Heart right ventricle (tissue), 16 donors: ENCODE measurements at places on chromosomes 12 and 14. TPM values are rescaled to one million over a fixed set of nuclear protein-coding genes. Genes with fewer than 3 reads are reported as not detected.

The PRIMA1 gene
- polyA plus RNA-seq = 2.2 TPM

GRCh38 chr14:85867450-85867849, 337.5 kb downstream of the FLRT2 start:
- DNase-seq = no peak

- no peak for DNase-seq
Measured at GRCh38 chr12:14514154-14514842, 53.4 kb downstream of the PLBD1 start.

The CLEC1A gene
- 4.3 TPM for polyA plus RNA-seq

The PXMP2 gene
- 17.7 TPM for polyA plus RNA-seq

The FITM1 gene
- 247 TPM for polyA plus RNA-seq

The SLC7A8 gene
- 7.8 TPM for polyA plus RNA-seq

- DNase-seq = peak; percentile 28
Measured at GRCh38 chr14:61438860-61439765, 117.7 kb downstream of the PRKCH start.

DNA sequence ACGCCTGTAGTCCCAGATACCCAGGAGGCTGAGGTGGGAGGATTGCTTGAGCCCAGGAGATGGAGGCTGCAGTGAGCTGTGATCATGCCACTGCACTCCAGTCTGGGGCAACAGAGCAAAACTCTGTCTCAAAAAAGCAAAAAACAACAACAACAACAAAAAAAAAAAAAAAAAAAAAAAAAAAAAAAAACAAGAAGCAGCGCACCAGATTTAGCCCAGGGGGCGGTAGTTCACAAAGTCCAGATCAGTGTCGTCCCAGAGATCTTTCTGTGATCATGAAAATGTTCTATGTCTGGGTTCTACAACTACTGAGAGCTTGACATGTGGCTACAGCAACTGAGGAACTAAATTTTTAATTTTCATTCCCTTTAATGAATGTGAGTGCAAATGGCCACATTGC, 27.4 kb downstream of the OAS2 start:
- DNase-seq = no peak

DNA sequence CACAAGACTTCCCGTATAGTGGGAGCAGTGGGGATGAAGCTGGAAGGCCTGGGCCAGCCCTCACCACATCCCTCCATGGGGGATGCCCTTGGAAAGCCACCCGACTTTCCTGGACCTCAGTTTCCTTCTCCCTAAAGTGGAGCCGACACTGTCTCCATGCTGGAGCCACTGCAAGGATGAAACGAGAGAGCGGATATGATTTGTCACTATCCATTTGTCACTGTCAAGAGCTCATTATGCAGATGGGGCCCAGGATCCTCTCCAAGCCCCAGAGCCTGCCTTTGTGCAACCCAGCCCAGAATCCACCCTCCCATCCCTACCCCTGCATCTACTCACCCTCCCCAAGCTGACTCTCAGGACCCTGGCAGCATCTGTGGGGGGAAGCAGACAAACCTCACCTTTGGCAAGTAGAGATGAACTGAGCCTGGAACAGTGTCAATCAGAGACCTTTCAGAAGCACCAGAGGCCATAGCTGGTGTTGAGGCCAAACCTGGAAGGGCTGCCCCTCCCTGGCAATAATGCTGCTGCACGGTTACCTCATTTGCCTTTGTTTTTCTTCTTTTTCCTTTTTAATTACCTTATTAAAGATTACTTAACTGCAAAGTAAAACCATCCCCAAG, 287.7 kb upstream of the RTL1 start:
- DNase-seq = no peak

The OR4E2 gene
- not detected for polyA plus RNA-seq

DNA sequence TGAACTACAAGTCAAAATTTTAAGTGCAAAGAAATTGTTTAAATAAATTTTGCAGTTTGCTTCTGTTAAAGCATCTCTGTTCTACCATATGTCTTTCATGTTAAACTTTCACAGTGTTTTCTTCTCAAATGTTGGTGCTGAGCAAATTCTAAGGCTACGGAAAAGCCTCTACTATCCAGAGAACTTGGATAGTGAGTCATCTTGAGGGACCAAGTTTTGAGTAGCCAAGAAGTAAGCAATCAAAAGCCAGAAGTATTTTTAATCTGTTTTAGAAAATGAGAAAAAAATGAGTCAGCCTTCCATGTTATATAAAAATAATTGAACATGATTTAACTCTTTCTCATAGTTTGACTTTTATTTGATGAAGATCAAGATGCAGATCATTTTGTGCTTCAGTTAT, 3.3 kb downstream of the BRMS1L start:
- DNase-seq = no peak

DNA sequence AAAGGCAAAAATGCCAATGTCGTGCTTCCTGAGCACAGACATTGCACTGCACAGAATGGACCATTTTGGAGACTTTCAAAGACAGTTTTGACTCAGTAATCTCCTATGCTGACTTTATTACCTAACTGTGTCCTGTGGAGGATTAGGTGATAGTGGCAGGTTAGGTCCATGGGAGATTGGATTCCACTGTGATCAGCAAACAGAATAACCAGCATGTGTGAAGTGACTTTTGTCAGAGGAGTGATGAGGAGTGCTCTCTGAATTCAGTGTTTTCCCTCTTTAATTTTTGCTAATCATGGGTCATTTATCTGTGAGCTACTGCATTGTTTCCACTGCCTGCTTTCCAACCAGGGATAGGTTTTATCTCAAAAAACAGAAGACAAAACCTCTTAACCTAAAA, 662.5 kb downstream of the DIO2 start:
- DNase-seq = no peak

DNA sequence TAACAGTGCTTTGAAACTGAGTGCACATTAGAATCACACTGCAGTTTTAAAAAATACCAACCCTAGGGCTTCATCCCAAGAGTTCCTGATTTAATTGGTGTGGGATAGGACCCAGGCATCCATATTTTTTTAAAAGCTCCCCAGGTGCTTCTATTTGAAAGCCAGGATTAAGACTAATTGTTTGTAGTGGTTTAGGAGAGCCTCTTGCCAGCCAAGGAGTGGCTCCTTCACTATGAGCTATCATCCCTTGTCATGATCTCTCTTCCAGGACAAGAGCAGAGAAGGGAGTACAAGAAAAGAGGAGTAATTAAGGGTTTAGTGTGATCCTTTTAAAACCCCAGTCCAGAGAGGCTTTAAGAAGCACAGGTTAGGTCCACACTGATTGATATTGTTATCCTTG, 178.0 kb downstream of the CAND1 start:
- no peak for DNase-seq
